ENCODE measurements at places on chromosomes 5 and 9.

DNA sequence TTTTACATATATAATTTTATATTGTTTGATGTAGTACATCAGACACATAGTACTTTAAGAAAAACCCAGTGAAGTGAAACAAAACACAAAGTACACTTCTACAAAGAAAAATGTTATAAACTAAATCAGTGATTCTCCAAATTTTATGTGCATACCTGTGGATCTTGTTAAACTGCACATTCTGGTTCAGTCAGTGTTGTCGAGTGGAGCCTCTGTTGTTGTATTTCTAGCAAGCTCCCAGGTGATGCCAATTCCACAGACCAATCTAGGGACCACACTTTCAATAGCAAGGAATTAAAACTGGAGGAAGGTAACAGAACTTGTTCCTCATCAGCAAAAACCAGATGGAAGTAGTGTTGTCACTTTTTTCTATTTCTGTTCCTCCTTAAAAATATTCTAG, 183.8 kb upstream of the CD180 start:
- DNase-seq = no peak

DNA sequence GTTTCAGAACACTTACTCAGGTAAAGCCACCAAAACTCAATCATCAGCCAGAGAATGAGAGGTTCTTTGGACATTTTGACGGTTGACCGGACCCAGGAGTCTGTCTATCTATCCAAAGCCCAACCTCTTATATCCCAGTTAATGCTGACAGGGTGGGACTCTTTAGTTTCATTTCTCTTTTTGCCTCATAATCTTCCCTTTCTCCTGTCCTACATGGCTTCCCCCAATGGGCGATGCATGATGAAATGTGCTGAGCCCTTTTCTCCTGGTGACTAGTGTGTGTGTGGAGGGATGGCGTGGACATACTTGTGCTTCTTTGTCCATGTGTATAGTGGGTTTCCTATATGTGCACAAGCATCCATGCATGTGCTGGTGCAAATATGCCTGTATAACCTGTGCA, at the start of gene TIMD4:
TSS of gene TIMD4 (minus strand) at position 102 of the 400 bp plus-strand sequence. CDS start at position 74, 28 bp downstream.
- DNase-seq = no peak

DNA sequence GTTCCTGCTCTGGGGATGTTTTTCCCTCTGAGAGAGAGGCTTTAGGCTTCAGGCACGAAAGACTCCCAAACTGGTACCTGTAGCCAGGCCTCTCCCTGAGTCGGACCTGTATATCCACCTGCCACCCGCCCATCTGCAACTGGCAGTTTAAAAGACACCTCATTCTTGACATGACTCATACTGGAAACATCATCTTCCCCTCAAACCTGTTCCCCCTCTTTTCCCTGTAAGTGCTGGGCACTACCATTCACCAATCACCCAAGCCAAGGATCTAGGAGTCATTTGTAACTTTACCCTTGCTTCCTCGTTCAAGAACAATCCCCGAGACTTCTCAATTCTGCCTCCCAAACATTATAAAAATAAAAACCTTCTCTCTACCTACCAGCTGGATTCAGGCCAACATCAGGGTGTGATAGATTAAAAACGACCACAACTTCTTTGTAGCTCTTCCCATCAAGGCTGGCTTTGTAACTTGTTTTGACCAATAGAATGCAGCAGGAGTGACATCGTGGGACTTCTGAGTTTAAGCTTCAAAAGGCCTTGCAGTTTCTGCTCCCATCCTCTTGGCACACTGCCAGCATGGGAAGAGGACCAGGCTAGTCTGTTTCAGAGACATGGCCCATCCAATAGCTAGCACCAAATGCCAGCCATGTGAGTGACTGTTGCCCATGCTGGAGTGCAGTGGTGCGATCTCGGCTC, 1.8 kb upstream of the WDR31 start:
- DNase-seq = no peak

- DNase-seq = no peak
Measured at GRCh38 chr5:135324897-135325650, 74.0 kb downstream of the MACROH2A1 start.

- DNase-seq = no peak
Measured at GRCh38 chr5:176466245-176466871, 18.2 kb downstream of the FAF2 start.

DNA sequence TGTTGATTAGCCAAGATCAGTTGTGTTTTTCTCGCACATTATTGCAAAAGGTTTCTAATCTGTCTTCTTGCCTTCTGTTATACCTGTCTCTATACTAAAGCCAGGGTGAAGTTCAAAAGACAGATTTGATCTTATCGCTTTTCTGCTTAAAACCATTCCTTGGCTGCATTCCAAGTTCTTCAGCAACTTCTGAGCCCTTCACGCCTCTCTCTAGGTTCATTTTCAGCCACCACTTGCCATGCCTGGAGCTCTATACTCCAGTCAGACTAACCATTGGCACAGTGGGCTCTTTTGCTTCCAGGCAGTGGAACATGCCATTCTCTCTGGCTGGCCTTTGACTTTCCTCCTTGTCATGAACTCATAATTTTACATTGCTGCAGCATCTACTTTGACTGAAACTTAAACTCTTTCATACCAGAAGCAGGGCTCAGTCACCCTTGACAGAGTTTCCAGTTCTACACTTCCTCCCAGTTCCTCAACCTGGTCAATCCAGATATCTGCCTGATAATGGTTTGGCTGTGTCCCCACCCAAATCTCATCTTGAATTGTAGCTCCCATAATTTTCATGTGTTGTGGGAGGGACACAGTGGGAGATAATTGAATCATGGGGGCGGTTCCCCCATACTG, 114.4 kb downstream of the SLC12A2 start:
- DNase-seq = no peak

- no peak for DNase-seq
Measured at GRCh38 chr9:69295872-69296552, 29.0 kb upstream of the ENTREP1 start.

DNA sequence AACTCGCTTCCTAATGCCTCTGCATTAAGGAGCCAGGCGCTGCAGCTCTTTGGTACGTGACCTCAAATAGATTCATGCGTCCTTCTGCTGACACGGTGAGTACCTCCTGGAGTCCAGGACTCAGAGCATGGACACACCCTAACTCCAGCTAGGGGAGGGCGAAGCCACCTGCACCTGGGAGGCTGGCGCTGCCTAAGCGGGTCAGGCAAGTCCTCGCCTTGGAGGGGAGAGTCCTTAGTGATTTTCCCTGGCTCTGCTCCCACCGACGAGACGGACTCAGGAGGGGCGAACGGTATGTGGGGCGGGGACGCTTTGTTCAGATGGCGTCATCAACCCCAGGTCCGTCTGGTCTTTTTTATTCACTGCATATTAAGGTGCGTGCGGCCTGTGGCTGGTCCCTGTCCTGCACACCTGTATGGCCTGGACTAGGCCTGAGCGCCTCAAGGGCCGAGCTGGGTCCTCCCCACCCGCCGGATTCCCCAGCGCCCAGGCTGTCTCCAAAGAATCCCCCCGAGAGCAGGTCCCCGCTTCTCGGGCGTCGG, 50.3 kb downstream of the NSUN2 start:
- no peak for DNase-seq

GRCh38 chr9:98879963-98880310, 63.8 kb upstream of the COL15A1 start:
- no peak for DNase-seq

DNA sequence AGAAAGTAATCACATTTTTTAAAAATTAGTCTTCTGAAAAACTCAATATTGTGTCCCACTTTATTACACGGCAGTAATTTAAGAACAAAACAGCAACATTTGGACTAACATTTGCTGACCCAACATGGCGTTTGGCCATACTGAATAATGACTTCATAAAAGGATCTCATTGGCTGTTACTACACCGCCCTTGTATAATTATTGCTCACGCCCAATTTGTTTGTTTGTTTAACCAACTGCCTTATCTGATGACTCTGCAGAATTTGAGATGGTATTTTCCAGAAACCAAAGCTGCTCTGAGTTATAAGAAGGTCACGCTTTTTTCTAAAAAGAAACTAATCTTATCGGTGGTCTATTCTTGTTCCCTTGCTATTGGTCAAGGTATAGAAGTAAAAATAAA, 200.2 kb upstream of the TARS1 start:
- DNase-seq = no peak

DNA sequence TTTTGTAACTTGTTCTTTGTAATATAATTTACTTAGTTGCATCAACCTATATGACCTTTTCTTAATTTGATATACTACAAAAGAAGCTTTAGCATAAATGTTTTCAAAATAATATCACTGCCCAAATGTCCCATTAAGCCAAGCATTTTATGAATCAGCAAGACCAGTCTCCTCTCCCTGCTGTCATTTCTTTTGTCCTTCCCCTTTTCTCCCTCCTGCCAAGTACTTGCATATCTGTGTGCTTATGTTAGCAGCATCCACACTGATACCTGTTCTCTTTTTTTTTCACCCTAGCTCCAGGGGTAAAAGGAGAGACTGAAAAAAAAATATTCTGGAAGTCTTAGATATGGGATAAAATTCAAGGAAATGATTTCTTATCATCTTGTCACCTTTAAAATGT, 69.7 kb downstream of the ZSWIM6 start:
- no peak for DNase-seq

- DNase-seq = no peak
Measured at GRCh38 chr9:84718476-84718875, 48.9 kb downstream of the NTRK2 start.

DNA sequence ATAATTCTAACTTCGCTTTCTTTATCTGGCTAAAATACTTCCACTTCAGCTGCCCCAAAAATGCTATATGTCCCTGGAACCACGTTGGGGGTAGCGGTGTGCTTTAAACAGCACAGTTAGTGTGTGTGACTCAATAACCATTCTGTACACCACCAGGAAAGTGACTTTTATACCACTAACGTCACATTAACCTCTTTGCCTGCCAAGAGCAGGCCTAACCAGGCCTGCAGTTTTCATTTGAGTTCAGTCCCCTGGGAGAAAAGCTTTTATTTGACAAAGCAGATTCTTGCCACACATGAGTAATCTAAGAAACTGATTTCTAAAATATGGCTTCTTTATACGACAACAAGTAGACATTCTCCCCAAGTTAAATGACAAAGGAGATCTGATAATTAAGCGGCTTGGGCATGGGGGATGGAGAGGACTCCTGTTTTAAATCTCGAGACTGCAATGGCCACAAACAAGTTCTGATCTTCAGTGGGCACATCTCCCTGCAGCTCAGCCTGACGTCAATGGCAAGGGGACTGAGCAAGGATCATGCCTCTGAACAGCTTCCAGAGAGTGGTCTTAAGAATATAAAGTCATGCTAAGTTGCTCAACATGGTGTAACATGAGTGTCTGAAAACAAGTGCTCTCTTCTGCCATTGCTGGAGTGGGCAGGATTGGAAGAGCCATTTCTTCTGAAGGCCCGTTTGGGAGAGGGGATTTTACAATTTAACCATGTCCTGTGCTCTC, 91.8 kb downstream of the GLIS3 start:
- DNase-seq = peak; percentile 27

DNA sequence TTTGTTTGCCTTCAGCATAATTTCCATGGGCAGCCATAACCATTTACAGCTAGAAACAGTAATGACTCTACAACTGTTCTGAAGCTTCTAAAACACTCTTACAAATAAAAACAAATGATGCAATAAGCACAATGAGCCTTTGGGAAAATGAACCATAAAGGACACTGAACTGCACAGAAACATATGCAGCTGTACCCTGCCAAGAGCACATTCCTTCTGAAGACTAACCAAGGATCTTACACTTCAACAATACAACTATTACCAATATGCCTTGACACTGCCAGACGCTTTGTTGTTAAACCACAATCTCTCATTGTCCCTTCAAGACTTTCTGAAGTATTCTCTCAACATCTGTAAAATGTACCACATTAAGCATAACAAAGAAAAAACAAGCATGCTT, 104.2 kb upstream of the HMHB1 start:
- DNase-seq = no peak

DNA sequence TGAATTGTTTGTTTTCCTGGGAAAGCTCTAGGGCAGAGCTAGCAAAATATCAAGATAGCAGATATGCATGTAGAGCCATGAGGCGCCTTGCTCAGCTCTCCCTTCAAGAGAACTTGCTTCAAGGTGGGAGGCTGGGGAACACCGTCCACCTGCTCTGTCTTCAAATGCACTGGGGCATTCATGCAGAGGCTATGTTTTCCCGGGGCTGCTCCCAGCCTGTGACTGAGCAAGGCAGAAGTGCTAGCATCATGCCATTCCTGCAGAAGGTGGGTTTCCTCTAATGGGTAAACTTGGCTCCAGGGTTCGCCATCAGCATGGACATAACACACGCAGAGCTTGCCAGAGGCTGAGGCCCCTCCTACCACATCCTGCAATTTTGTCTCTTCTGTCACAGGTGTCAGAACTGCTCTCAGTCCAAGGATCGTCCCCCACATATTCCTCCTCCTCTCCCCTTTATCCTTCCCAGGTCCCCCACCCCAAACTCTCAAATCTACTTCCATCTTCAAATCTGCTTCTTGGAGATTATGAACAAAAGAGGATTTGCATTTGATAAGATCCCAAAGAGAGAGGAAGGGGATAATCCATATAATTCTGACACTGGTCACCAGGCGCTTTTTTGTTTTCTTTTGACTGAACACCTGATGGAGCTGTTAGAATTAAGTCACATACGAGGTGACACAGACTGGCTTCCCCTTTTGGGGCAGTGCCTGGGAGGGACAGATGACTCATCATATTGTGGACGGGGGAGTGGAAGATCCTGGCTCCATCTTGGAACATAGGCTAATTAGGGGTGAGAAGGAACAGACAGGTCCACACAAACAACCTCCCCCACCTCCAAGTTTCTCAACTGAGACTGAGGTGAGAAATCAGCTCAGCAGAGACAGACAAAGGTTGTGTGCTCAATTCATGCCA, 85.0 kb upstream of the TAF11L2 start:
- DNase-seq = no peak

DNA sequence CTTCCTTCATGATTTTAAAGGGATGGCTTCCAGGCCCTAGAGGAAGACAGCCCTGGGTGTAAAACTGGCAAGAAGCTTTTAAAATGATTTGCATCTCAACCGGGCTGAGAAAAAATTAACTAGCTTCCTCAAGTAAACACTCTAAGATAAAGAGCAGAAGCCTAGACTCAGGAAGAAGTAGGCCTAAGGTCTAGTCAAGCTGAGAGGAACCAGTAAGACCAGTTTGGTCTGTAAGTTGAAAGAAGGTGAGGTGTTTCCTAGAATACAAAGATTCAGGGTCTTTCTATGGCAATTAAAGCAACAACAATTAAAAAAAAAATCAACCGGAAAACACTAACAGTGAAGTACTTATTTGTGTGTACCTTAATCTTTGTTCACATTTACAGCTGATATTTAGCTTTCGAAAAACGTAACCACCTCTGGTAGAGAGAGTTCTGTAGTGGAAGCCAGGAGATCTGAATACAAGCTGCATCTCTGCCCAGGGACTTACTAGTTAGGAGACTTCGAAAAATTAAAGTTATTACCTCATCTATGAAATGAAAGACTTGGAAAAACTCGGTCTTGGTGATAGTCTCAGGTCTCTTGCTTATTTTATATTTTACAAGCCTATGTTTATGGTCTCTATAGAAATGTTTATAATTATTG, 75.7 kb downstream of the TUSC1 start:
- DNase-seq = no peak

GRCh38 chr5:121695307-121695706, 156.4 kb upstream of the FTMT start:
- no peak for DNase-seq

GRCh38 chr5:94793113-94793815, 174.8 kb downstream of the SLF1 start:
- DNase-seq = no peak

GRCh38 chr5:92119110-92119509, 736.0 kb upstream of the ARRDC3 start:
- no peak for DNase-seq

Data from globus pallidus (tissue), 1 donor.